NCI-H2171 (cell line): ENCODE measurements at places on chromosomes 11 and 22.

GRCh38 chr22:33020721-33021120 lies 37.5 kb downstream of the SYN3 start:
- no peak for DNase-seq

DNA sequence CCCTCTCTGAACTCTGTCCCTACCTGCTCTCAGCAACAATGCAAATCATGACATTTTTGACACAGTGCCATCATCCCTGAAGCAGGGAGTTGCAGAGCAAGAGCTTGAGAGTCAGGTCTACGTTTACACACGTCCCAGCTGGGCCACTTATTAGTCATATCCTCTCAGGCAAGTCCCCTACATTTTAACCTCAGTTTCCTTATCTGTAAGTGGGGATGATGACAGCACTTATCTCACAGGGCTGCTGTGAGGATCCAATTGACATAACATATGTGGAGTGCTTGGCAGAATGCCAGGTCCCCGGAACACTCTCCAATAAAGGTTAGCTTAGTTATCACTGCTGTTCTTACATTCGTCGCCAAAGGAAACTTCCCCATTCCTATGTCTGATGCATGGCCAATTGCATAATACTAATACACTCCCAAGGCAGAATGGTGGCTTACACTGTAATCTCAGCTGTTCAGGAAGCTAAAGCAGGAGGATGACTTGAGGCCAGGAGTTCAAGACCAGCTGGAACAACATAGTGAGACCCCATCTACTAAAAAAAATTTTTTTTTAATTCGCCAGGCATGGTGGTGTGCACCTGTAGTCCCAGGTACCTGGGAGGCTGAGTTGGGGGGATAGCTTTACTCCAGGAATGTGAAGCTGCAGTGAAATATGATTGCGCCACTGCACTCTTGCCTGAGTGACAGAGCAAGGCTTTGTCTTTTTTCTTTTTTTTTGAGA lies 16.6 kb downstream of the ASCC2 start:
- peak; percentile 72 for DNase-seq

- no peak for DNase-seq
Measured at GRCh38 chr11:29271616-29272015, 745.2 kb downstream of the KCNA4 start.

GRCh38 chr11:35109827-35110226 lies 29.1 kb upstream of the CD44 start:
- DNase-seq, result no peak

- DNase-seq, result no peak
Measured at GRCh38 chr11:78429209-78429608, 11.6 kb upstream of the GAB2 start.

DNA sequence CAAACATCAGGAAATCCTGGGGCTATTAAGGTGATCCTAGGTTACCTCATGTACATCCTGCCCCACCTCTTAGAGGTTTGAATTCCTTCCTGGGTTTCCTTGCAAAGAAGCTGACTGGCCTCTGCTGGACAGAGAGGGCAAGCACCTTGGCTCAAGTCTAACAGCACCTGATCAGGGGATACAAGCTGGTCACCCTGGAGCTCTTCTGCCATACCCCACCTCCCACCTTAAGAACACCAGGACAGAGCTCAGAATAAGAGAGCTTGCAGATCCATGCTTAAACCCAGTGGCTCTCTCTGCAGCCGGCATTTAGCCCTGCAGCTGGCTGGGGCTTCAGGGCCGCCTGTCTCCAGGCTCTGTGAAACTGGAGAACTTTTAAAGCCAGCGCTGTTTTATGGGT lies 386.6 kb upstream of the NARS2 start:
- DNase-seq, result peak; percentile 61

DNA sequence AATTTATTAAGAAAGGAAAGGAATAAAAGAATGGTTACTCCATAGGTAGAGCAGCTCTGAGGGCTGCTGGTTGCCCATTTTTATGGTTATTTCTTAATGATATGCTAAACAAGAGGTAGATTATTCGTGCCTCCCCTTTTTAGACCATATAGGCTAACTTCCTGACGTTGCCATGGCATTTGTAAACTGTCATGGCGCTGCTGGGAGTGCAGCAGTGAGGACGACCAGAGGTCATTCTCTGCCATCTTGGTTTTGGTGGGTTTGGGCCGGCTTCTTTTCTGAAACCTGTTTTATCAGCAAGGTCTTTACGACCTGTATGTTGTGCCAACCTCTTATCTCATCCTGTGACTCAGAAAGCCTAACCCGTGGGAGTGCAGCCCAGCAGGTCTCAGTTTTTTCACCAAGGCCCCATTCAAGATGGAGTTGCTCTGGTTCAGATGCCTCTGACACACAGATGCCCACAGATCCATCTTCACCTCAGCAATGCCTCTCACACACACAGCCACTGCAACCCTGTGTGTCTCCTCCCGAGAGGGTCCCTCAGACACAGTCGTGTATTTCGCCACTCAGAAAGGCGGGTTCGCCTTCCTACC lies 16.4 kb upstream of the JAM3 start:
- no peak for DNase-seq

GRCh38 chr11:9972989-9973388 lies 309.1 kb downstream of the SWAP70 start:
- DNase-seq, result no peak

GRCh38 chr11:47161134-47161854 lies 15.4 kb downstream of the ARFGAP2 start:
- peak; percentile 31 for DNase-seq

DNA sequence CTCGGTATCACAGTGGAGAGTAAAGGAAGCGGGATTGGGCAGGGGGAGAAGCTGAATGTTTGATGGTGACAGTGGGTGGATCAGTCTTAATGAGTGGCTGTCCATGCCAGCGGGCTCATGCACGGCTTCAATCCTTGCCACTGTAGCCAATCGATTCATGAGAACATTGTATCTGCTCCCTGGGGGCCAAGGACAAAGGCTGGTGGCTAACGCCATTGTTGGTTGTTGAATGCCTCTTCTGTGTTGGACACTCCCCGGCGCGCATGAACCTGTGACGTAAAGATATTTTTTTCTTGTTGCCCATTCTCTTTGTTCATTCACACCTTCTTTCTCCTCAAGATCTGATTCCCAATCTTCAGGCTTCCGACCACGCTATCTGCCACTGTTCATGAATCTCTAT lies 20.9 kb upstream of the ATXN10 start:
- no peak for DNase-seq

GRCh38 chr11:60347084-60347797 lies 20.2 kb downstream of the MS4A6E start:
- no peak for DNase-seq

- no peak for DNase-seq
Measured at GRCh38 chr22:20254975-20255946, 12.9 kb downstream of the RTN4R start.

DNA sequence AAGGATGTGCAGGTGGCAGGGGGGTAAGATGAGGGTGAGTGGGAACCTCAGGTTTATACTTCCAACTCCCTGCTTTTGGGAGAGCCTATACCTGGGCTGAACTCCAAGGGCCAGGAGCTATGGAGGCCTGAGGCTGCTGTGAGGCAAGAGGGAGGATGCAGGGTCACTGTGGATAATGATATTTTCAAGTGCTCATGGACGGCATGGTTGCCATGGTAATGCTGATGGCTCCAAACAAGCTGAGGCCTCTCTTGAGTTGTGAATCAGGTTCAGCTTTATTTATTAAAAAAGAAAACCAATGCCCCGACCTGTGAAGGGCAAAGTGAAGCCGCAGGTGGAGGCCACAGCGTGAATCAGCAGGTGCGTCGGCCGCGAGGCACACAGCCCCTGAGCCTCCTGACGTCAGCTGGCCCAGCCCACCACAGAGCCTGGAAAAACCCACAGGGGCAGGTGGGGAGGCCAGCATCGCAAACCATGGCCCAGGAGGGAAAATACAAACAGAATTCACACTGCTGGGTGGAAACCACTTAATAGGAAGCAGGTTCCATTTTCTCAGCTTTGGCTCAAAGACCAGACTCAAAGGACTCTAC lies 17.4 kb upstream of the CREB3L1 start:
- DNase-seq, result no peak

GRCh38 chr11:127238321-127238720 lies 237.8 kb upstream of the KIRREL3 start:
- DNase-seq, result peak; percentile 40

DNA sequence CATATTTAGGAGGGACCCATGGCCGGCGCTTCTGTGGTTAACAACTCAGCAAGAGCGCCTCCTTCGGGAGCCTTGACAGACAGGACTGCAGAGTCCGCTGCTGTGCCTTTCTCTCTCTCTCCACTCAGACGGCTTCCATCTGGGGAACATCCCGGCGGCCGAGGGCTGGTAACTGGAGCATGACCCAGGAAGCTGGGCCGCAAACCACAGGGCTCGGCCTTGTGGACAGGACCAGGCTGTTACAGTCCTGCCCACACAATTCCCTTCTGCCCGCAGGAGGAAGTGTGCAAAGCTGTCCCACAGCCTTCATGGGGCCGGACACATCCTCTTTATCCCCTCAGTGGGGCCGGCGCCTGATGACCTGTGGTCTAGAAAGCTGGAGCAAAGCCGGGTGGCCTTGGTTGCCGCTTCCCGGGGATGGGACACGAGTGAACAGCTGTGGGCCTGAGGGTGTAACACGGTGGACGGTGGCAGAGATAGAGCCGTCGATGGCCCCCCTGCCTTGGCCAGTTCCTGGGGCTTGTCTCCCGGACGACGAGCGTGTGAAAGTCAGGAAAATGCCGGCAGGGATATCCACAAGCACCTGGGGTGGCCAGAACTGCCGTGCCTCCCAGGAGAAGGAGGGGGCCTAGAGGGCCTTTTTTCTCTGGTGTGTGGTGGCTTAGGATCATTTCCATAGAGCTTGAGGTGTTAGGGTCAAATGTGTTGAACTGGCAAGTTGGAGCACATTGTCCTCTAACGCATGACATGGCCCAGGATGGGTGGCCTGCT lies 50.1 kb downstream of the FBLN1 start:
- no peak for DNase-seq

DNA sequence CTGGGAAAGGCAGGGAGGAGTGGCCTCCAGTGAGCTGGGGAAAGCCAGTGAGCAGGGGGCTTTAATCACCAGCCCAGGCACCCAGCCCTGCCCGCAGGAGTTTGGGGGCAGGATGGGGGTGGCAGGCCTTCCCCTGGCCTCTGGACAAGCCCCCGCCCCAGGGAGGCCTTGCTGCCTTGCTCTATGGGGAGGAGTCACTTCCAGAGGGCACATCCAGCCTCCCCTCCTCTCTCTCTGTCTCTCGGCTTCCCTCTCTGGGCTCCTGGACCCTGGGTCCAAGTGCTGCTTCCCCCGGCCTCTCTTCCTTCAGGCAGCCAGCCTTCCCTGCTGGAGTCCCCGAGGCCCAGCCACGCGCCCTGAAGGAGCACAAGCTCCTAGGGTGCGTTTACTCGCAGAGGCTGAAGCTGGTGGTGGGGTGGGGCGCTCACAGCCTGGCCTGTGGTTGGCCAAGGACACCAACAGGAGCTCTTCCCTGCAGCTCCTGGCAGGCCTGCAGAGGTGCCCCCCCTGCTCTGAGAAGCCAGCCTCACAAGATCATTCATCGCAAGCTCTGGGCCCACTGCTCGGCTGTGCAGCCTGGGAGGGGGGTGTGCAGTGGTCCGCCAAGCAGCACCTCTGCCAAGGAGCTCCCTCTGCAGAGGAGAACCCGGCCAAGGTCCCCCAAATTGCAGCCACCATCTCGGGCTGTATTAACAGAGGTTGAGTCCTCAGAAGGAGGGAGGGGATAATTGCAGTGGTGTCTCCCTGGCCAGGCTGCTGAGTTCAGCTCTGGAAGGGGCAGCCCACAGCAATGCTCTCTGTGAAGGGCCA lies 25.4 kb downstream of the OSBPL5 start:
- DNase-seq, result no peak

- no peak for DNase-seq
Measured at GRCh38 chr11:33449798-33450197, 192.6 kb downstream of the HIPK3 start.

DNA sequence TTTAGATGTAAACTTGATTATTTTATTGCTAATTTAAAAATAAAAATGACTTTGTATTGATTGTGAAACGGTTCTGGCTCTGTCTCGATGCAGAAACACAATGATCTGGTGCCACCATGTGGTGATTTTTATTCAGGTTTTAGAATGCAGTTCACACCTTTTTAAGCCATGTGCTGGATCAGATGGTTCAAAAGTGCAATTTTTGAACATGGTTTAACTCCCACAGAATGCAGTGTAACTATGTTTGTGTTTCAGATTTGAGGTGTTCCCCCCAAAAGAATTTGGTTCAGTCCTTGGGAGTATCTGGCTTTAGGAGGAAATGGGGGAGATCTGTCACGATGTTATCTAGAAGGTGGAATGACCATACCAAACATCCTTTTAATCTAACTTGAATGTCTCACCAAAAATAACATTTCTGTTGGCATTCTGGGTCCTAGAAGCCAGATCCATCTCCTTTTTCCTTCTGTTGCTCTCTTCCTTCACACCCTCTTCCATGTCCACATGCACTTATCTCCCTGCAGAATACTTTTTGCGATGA lies 7.9 kb downstream of the MRPL16 start:
- DNase-seq, result peak; percentile 25

DNA sequence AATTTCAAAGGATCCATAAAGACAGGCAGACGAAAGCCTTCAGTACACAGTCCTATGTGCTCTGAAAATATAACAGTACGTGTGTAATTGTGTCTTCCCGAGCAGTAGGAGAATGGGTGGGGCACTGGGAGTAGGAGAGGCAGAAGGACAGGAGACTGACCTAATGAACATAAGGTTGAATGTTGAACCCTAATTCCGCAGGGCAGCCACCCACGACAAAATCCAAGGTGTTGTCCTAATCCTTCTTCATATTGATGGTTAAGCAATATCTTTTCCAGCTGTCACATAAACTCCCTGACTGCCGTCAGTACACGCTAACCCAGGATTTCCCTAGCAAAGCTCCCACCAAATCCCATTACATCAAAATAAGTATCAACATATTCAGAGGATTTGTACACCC lies 34.5 kb downstream of the SPATA19 start:
- DNase-seq, result no peak

GRCh38 chr22:31496735-31497146 lies 405 bp downstream of the SFI1 start:
- no peak for DNase-seq

GRCh38 chr11:115924744-115925567 lies 420.7 kb upstream of the CADM1 start:
- no peak for DNase-seq

DNA sequence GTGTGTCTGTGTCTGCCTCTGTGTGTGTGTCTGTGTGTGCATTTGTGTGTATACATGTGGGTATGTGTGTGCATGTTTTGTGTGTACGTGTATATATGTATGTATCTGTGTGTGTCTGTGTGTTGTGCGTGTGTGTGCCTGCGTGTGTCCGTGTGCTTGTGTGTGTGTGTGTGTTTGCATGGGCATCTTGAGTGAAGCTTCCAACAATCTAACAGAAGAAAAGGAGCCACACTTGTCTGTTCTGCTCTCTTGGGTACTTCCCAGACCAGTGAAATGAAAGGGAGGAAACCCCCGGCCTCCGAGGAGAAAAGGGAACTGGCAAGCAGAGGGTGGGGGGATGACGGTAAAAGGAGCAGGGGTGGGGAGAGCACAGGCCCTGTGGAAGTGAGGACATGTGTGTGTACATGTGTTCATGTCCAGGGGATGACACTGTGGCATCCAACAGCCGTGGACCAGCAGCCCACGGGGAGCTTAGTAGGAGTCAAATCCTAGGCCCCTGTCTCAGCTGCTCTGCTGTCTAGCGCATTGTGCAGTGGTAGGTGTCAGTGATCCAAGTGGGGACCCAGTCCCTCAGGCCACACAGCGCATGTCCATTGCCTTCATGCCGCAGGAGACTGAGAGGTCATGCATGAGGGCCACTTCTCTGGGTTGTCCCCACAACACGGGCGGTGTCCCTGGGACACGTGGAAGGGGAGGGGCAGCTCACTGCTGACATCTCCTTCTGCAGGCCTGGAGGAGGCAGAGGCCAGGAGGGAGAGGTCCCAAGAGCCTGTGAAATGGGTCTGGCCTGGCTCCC lies 8.1 kb downstream of the CSF2RB start:
- no peak for DNase-seq
